ENCODE measurements at places on chromosomes 5 and 9.

GRCh38 chr5:56963246-56963645 is 11.3 kb upstream of the MIER3 start:
- no peak for DNase-seq

DNA sequence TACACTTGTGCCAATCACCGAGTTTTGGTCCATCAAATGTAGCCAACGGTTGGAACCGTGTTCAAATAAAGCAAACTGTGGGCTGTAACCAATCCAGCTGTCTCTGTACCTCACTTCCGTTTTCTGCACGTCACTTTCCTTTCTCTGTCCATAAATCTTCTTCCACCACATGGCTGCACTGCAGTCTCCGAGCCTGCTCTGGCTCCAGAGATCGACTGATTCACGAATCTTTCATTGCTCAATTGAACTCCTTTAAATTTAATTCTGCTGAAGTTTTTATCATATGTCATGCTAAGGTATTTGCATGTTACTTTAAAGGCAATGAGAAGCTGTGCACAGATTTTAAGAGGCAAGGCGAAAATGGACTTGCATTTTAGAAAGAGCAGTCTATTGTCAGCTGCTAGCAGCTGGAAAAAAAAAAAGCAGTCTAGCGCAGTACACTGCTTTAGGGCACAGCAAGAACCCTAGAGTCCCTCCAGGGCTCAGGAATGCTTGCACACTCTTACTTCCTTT is 13.2 kb downstream of the TTC39B start:
- no peak for DNase-seq

- no peak for DNase-seq
Measured at GRCh38 chr5:73155271-73156222, 17.4 kb upstream of the TMEM174 start.

DNA sequence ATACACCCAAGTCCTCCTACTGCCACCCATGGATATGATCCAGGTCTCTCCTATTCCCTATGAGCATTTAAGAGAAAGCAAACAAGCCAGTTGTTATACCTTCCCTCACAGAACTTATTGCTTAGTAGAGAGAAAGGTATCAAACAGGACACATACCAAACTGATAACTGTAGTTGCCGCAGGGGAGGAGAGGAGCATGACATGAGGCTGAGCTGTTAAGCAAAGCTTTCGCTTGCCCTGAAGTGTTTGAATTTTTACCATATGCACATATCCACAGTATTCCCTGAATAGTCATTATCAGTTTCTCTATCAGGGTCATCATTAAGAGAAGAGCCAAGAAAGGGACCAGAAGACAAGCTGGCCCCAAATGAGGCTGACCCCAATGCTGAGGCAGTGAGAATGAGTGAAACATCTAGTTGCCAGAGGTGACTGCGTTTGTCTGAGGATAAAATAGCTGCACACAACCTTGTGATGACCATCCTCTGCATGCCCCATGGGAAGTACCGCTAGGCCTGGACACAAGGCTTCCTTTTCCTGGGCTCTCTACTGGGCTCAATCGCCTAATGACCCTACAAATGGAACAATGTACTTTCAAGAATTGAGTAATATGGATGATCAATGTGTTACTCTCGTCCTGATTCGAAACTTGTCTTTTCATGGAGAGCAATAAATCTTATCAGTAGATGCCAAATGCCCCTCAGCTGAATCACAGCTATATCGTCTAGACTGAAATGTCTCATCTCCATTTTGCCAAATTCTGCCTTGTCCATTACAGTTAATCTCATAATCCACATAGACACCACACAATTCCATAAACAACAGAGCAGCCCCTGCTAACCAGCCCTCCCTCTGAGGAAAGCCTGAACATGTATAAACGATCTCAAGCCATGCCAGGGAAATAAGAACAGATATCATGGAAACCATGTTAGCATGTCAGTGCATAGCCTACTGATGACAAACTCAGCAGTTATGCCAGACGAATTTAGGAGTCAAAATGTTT is 4.3 kb upstream of the IFNK start:
- DNase-seq: no peak

DNA sequence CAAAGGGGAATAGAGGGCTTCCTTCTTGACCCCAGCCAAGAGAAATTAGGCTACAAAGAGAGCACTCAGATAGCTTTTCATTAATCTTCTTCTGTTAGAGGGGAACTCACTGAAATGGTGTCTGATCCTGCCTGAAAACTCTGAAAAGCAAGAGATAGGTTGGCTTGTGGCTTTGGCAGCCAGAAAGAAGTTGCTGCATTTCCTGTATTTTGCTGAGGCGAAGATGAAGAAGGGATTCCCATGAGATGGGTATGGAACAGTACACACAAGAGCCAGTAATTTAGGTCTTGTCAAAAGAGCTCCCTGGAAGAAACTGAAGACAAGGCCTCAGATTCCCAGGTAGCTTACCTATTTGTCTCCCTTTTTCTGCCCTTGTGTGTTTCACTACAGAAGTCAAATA is 120.9 kb upstream of the TARS1 start:
- DNase-seq: peak; percentile 18

DNA sequence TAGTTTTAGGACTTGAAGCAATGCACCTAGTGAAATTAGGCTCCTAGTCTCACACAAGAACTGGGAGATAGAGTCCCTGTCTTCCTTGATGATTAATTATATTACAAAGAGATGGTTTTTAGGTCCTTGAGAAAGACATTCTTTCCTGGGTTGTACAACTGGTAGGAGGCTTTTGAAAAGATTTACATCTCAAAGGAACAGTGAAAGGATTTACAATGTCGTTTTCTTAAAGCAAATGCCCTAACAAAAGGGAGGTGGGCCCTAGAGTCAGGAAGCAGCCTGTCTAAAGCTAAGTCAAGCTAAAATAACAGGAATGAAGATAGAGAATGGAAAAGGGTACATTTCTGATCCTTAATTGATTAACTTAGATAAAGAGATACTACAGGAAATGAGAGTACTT is 102.2 kb upstream of the IL7R start:
- no peak for DNase-seq

DNA sequence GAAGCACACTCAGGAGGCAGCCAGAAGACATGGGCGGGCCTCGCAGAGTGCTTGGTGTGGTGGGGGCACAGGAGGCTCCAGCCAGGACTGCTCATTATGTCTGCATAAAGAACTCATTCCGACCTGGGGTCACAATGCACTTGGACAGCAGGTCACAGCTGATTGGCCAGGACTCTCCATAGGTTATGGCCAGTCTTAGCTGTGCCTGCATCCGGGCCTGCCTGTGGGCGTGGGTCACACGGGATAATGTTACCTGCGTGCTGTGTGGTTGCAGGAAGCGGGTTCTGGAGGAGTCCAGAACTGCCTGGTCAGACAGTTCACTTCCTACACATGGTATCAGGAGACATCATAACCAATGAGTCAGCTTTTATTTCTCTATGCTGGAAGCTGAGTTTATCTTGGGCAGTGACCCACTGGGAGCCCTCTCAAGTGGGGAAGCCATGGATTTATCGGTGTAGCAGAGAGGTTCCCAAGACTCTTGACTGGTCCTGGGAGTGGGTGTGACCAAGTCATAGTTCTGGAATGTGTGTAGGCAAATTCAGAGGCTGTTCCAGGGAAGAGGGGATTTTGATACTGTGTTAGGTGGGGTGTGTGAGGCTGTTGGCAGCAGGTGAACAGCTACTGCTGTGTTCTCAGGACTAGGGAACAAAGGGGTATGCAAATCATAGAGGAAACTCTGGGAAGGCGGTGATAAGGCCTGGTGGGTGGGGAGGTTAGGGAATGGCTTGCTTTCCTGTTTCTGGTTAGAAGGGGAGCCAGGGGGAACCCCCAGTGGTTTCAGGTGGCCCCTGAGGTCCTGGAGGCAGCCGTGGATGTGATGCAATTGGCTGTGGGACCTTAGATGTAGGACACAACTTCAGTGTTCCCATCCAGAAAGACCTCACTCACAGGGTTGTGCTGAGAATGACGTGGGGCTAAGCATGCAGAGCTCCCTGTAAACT is 51.3 kb downstream of the ARHGEF37 start:
- no peak for DNase-seq

DNA sequence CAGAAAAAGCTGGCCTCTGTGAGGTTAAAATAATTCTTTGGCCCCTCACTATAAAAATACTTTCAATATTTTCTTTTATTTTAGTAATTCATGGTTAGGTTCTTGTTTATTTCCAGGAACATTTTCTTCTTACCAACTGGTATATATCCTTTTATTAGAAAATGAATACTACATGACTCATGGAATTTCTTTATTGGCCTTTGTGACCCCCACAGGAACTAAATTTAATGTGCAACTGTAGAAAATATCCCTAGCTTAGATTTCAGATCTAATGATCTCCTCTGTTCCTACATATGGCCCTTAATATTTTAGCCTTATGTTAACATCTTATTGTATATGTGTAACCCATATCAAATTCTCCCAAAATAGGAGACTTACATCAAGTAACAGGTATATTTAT is 429.9 kb downstream of the NR2F1-AS1 start:
- DNase-seq: no peak

- no peak for DNase-seq
Measured at GRCh38 chr9:89410641-89411350, 87.1 kb downstream of the SEMA4D start.

DNA sequence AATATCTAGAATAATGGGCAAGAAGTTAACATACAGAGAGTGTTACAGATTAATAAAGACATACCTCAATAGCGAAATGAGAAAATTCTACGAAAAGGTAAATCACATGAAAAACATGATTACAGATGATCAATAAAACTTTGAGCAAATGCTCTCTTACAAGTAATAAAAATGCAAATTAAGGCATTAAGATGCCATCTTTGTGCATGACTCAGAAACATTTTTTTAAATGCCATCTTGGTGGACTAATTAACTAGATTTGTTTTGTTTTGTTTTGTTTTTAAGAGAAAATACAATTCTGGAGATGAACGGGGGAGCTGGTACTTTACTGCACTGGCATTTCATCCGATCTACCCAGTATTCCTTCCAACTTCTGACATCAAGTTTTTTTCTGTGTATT is 130.2 kb downstream of the SUSD1 start:
- DNase-seq: no peak

DNA sequence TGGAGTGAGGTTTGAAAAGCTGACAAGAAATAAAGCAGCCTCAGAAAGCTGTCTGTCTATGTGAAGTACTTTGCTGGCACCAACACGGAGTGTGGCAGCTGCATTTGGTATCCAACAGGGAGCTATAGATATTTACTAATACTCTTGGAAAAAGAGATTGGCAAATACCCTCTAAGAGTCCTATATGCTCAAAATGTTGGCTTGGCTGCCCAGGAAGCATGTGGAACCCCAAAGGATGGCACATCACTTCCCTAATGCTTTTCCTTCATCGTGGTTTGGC is 398.3 kb downstream of the TLE4 start:
- DNase-seq: no peak

DNA sequence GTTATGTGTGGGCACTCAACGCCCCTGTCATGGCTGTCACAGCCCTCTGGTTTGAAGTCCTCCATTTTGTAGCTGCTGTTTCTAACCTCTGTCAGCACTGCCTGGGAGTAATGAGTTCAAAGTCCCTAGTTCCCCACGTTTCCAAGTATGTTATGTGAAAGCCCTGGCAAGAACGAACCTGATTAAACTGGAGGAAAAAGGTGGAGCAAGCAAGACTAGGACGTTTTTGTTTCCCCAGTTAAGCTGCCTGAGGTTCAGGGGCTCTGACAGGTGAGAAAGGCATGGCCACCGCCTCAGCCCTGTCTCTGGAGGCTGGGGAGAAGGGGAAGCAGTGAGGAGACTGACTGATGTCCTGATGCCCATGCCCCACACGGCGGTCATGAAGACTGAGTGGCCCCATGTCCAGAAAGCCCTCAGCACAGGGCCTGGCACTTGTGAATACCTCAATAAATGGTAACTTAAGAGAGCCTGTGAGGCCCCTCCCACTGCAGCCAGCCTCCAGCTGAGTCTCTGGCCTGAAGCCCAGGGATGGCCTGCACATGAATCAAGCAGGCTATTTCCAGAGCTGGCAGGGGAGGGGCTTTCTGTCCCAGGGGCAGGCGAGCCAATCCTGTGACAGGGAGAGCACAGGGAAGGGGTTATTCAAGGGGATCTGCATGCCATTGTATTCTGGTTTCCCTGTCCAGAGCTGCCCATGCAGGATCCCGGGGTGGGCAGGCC is 61.8 kb downstream of the PFDN1 start:
- peak; percentile 69 for DNase-seq

DNA sequence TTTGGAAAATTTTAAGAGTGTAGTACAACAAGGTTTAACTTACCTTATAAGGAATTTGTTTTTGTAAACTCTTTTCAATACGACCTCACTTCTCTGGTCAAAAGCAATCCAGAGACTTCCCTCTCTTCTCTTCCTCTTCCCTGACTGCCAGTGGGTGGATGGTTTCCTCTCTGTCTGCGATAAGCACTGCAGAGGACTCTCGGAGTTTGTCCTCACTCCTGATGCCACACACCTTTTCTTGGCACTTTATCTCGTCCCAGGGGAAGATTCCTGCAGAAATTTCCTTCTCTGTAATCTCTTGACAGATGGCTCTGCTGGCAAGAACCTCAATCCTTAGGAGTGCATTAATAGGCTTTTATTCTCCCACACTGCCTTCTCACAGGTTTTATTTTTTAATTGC is 641.6 kb downstream of the NR2F1-AS1 start:
- no peak for DNase-seq

DNA sequence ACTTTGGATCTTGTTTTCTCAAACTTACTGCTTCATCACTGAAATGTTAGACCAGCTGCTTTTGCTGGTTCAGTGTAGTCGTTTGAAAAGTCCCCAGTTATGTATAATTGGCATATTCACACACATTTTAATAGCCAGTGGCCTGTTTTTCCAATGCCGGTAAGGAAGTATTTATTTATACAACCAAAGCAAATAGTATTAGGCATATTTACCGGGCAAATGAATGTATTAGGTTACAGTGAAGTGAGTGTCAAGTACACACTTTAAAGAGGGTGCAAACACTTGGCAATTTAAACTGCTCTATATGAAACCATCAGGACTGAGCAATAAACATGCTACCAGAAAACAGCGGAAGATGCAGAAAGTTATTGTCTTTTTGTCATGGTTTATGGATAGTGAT is 242.9 kb downstream of the MCTP1 start:
- no peak for DNase-seq

DNA sequence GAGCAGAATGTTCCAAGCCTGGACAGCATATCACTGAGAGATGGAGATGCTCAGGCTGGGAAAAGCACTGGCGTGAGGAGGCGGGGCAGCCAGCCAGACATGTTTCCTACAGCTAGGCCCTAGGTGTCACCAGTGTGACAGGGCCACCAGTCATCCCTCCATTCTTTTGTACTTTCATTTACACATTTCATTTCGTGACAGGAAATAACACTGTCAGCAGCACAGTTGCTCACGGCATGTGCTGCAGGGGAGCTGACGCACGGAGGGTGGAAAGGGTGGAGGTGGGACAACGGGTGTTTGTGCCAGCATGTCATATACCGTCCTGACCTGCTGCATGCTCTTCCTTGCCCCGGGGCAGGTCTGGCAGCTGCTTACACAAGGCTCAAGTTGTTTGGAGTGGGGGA is 14.8 kb upstream of the CEMIP2 start:
- DNase-seq: no peak

GRCh38 chr5:116455061-116455460 is 119.6 kb downstream of the SEMA6A start:
- no peak for DNase-seq

DNA sequence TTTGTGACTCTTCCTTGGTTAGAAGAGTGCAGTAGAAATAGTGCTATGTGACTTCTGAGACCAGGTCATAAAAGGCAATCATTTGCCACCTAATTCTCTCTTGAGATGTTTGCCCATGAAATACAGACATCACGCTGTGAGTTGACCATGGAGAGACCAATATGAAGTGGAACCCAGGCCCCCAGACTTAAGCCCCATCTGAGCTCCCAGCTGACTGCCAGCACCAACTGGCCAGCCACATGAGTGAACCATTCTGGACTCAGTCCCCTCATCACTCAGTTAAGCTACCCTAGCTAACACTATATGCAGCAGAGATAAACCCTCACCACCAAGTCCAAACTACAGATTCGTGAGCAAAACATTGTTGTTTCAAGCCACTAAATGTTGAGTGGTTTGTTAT is 60.7 kb upstream of the NIPBL start:
- no peak for DNase-seq

Data from tibial nerve (tissue), 4 donors.